ENCODE measurements at places on chromosomes 2 and 18.

DNA sequence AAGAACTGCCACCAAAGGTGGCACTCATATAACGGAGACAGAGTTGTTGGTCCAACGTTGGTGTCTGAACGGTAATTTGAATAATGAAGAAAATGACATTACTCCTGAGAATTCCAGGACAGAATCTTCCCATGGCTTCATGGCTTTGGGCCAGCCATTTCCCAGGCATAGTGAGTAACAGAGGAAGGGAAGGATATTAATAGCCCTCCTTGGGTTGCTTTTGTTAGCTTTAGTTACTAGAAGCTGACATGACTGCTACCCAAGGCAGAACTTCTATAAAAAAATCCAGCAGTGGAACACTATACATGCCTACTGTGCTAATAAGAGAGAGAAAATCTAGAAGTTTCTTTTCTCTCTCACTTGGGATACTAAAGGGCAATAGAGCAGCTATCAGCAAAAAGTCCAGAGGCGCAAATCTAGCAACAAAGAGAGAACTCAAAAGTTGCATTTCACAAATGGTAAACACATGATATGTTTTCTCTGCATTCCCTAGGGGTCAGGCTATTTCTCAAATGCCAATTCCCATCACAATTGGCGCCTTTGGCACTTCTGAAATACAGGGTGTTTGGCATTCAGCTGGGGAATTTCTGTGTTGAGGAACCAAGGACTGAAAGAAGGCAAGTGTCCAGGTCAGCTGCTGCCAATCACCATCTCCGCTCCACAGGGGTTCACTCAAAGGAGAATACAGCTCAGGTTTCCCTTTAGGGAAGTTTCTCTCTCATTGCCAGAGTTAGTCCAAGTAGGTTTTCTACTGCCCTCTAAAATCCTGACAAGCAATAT lies 160.8 kb upstream of the KYNU start:
- DNase-seq = no peak

- peak; percentile 71 for DNase-seq
Measured at GRCh38 chr2:202161151-202161835, 77.1 kb downstream of the SUMO1 start.

- no peak for DNase-seq
Measured at GRCh38 chr2:223542501-223542900, 59.7 kb downstream of the SCG2 start.

GRCh38 chr2:990970-991369 lies 40.3 kb downstream of the SNTG2 start:
- DNase-seq = no peak

- no peak for DNase-seq
Measured at GRCh38 chr2:199740111-199740428, 110.9 kb downstream of the FTCDNL1 start.

- DNase-seq = no peak
Measured at GRCh38 chr2:715038-715437, 37.8 kb upstream of the TMEM18 start.

DNA sequence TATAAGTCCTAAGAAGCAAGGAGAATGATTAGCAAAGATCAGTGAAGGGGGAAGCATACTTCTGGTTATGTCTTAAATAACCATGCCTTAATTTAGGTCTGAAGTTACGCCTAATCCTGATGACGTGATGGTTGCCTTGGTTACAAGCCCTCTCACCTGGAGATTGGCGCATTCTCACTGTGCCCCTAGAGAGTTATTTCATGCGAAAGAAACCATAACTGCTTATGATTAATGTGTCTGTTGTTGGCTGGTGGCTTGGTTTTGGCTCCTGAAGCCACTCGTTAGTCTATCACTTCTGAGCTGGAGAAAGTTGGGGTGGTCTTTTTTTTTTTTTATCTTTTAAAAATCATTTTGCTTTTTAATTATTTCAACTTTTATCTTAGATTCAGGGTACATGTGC lies 47.0 kb downstream of the TNFRSF11A start:
- no peak for DNase-seq
